A375 (cell line): ENCODE measurements at places on chromosomes 3 and 15. TPM values are rescaled to one million over a fixed set of nuclear protein-coding genes. Genes with fewer than 3 reads are reported as not detected.

Gene PTPN23
- total RNA-seq, result 30.4 and 38.9 TPM in 2 replicates

Gene SAXO2
- total RNA-seq, result 2.7 TPM in 1 of 2 replicates, not detected in the other

Gene BCL6
- total RNA-seq, result 9.4 and 11.0 TPM in 2 replicates

Gene CIB1
- 34.4 and 38.9 TPM in 2 replicates for total RNA-seq

Gene NEDD4
- 34.7 and 38.7 TPM in 2 replicates for total RNA-seq

Gene RTP3
- total RNA-seq, result 0.08 TPM in 1 of 2 replicates, not detected in the other

Gene NANOGP8
- 0.64 TPM in 1 of 2 replicates, not detected in the other for total RNA-seq

Gene STAC
- 7.3 and 11.9 TPM in 2 replicates for total RNA-seq

Gene TMEM212
- total RNA-seq, result 0.13 TPM in 1 of 2 replicates, not detected in the other

Gene DOCK3
- total RNA-seq, result 0.21 and 0.26 TPM in 2 replicates

Gene ANKRD63
- 0.34 and 0.37 TPM in 2 replicates for total RNA-seq

Gene COL7A1
- total RNA-seq, result 14.6 and 21.1 TPM in 2 replicates

Gene ATP13A5
- total RNA-seq, result not detected in 2 replicates

Gene FSTL1
- 24.5 and 26.9 TPM in 2 replicates for total RNA-seq

Gene MYD88
- 3.3 and 5.5 TPM in 2 replicates for total RNA-seq

Gene TMOD2
- total RNA-seq, result 3.0 and 4.3 TPM in 2 replicates
